ENCODE measurements at places on chromosomes 4 and X.

DNA sequence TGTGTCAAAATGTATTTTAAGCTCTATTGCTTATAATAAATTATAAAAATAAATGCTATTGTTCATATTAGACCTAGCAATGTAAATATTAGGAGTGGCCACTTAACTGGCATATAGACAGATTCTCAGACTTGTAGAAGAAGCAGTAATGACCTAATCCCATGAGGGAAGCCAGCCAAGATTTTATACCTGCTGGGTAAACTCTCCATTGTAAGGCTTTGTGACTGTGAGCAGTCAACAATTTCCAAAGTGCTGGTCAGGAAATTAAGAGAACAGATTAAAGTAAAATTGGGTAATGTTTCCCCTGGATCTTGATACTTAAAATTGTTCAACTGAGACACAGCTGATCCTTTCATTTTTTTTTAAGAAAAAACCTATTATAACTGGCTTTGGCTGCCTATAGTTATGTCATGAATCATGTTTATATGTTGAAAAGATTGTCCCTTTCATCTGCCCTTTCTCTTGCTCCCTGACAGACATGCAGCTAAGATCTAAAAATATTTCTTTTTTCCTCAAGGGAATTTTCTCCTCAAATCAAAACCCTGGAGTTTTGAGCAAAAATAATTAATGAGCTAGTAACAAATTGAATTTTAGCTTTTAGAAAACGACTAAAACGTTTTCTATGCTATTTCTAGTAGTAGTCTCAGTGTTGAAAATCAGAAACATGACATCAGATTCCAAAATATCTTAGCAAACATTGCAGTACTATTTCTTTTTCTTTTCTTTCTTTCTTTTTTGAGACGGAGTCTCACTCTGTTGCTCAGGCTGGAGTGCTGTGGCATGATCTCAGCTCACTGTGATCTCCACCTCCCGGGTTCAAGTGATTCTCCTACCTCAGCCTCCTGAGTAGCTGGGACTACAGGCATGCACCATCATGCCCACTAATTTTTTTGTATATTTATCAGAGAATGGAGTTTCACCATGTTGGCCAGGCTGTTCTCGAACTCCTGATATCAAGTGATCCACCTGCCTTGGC is 77.9 kb downstream of the ADGRL3 start:
- DNase-seq: peak; percentile 51

- no peak for DNase-seq
These were observed 9.2 kb downstream of the MAP9 start for GRCh38 chr4:155367608-155368007.

DNA sequence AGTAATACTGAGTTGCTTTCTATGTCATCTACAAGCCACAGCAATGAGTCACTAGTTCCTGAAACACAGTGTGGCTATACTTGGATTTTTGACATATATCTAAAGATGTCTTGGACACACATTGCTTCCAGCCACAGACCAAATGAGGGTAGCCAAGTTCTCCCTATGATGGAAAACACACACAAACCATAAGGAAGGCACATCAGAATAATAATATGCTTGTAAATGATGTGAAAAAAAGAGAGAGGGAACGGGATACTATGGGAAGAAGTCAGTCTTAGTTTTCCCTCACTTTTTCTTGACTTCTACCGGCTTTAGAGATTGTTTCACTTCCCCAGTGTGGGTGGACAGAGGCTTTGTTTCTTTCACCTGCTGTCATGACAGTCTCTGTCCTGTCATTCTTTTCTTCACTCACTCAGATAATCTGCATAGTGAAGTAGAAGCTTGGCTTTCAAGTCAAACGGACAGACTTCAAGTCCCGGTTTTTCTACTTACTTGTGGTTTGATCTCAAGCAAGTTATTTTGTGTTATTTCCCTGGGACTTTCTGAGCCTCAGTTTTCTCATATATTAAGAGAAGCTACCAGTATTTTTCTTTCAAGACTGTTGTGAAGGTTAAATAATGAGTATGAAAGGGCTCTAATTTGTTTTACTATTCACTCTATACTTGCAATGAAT is 34.7 kb downstream of the P2RY10 start:
- DNase-seq: no peak

- DNase-seq: peak; percentile 100
These were observed 131.9 kb downstream of the FHIP1A start for GRCh38 chr4:151540728-151541388.

DNA sequence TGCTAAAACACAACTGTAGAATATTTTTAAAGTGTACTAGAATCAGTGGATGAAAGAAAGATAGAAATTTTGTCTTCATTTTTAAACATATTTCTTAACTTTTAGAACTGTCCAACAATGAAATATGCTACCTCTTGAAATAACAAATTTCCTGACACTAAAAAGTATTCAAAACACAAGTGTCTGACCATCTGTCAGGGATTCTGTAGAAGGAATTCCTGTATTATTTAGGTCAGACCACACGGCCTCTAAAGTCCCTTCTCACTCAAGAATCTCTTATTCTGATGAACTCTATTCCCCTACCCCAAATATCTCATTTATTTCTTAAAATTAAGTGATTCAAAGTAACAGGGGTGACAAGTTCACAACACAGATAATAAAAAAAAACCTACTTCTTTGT is 99.1 kb downstream of the MAML3 start:
- DNase-seq: no peak

GRCh38 chr4:80140194-80140593 is 57.1 kb upstream of the PRDM8 start:
- DNase-seq: no peak

DNA sequence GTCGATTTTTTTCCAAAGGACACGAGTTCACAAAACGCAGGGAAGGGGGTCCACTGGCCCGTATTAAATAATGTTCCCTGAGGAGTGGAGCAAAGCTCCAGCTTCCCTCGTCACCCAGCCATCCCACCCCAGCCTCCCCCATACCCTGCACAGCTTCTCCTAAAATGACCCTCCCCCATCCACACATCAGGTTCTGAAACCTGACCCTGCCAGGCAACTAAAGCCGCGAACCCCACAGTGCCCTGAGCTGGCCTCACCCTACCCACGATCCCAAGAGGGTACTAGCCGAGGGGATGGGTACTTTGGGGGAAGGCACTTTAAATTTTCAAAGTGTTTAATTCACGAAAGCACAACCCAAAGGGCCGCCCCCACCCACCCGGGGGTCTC is 634 bp downstream of the APOO start:
- DNase-seq: no peak

DNA sequence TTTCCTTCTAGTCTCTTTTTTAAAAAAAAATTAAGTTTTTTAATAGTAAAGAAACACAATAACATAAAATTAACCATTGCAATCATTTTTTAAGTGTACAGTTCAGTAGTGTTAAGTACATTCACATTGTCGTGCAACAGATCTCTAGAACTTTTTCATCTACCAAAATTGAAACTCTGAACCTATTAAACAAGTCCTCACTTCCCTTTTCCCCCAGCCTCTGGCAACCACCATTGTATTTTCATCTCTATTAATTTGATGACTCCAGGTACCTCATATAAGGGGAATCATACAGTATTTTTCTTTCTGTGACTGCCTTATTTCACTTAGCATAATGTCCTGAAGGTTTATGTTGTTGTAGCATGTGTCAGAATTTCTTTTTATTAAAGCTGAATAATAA is 31.8 kb downstream of the MSL3 start:
- no peak for DNase-seq

DNA sequence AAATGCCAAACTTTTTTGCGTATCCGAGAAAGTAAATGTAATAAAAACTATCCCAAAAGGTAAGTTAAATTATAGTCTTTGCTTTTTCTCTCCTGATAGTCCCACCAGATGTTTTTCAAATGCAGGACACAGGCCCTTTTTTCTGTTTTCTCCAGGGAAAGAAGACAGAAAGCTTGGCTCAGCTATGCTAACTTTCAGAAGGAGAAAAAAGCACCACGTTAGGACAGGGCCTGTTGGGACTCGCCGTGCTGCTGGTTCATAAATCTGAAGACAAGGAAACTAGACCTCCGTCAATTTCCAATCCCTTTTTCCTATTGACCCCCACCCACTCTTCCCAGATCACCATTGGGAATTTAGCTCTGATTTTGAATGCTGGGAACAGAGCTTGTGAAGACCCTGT is 220.9 kb upstream of the SFRP2 start:
- DNase-seq: no peak

DNA sequence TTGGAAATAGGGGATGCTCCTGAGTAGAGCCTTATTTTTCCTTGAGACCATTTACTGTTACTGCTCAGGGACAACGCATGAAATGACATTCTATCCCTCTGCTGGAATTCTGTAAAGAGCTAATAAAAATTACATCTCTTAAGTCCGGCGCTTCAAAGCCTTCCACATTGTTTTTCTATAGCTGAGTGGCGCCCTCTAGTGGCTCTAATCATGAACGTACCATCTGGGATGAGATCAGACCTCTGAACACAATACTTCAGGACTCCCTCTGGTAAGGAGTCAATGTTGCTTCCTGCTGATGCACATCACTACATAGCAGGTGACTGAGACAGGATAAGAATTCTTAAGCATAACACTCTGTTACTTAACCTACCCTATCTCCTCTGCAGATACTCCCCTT is 6.0 kb downstream of the HMGN5 start:
- DNase-seq: no peak

DNA sequence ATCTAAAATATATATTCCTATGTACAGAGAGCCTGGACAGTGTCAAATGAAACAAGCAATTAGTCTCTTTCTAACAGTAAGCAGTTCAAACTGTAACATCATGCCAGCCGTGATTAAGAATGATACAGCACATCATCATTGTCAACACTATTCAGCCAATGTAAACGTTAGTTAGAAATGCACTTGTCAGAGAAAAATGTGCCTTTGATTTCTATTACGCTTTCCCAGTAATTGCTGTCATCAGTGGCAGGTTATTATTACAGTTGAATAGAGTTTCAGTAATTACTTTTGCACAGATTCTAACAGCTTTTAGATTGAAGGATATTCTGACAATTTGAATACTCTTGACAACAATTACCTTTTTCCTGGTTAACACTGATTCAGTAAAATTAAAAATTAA is 1007.1 kb downstream of the SH3BGRL start:
- no peak for DNase-seq

GRCh38 chrX:250965-251364 is 30.2 kb upstream of the PLCXD1 start:
- no peak for DNase-seq

DNA sequence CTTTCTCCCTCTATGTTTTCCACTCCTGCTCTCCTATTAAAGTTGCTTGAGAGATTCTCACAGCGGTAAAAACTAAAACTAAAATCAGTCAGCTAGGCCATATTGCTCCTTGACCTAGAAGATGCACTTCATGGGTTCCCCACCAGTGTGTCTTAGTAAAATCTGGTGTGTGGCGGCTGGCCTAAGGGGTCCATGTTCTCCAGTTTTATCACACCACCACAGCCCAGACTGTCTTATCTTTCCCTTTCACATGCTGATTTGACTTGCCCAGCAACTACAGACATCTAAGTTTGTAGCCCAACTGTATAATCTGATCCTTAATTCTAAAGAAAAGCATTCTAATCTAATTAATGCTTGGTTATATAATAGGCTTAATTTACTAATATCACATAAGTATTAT is 68.0 kb downstream of the ATP8A1 start:
- DNase-seq: no peak

DNA sequence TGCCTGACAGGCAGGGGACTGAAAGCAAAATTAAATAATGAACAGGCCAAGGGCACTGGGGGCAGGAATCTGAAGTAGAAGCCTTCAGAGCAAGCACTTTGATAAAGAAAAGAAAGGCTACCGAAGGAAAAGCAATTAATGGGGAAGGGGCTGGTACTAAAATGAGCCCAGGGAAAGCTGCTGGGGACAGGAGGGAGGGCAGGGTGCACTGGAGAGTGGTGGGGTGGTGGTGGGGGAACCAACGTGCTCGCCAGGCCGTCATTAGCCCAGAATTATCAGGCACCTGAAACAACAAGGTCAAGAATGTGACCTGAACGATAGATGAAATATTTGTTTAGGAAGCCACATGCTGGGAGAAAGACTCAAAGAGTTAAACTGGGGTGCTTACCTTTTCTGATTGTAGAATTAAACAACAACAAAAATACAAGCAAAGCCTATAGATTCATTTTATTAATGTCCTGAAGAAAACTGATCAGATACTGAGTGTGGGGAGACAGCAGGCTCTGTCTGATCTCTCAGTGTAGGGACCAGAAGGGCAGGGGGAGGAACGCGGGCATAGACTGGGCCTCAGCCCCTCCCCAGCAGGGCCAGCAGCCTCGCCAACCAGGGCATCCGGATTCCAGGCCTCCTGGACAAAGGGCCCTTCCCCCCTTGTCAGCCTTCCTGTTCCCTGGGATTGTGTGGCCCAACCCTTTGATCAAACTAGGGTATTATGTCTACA is 239.7 kb upstream of the KLF3 start:
- no peak for DNase-seq

DNA sequence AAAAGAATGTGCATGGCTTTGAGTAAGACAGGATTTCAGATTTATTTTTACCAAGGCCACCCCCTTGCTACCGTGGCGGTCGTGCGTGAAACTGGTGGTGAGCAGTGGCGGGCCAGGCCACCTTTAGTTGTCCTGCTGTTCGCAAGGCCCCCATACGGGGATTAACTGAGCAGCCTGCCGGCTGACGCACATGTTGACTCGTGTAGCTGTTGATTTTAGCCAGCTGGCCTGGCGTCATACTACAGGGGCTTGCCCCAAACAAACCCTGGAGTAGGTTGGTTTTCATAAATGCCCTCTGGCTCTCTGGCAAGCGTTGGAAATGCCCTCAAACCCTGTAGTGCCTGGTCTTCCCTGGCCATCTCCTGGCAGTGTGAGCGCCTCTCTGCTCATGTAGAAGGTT is 28.4 kb downstream of the WFS1 start:
- no peak for DNase-seq

DNA sequence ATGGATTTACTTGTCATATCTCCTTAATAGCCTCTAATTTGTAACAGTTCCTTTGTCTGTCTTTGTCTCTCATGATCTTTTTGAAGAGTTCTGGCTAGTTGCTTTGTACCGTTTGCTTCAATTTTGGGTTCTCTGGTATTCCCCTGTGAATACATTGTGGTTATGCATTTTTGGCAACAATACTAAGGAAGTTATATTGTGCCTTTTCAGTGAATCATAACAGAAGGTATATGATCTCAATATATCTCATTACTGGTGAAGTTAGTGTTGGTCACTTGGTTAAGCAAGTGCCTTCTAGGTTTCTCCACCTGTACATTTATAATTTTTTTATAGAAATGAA is 48.6 kb downstream of the DCLK2 start:
- DNase-seq: no peak

GRCh38 chr4:86895692-86896488 is 3.7 kb upstream of the C4orf36 start:
- DNase-seq: no peak

GRCh38 chr4:8672486-8672885 is 79.9 kb downstream of the CPZ start:
- DNase-seq: no peak

GRCh38 chr4:152038238-152038637 is 277.4 kb upstream of the GATB start:
- peak; percentile 14 for DNase-seq

GRCh38 chr4:158316264-158316663 is 106.0 kb downstream of the TMEM144 start:
- DNase-seq: no peak
